ENCODE measurements at places on chromosomes 7 and 10.

DNA sequence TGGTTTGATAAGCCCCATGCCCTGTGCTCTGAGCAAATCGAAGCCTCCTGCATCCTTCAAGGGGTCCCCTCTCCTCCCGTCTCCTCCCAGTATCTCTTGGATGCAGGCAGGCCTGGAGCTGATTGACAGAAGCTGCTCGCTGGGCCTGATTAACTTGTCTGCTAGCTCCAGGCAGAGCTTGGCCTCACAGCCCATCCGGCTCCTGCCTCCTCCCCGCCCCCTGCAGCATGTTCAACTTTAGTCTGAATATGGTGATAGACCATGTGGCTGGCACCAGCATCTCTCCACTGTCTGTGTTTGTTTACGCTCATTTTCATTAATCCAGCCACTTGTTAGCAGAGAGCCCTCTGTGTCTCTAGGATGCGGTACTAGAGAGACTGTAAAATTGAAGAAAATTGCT lies 432.2 kb downstream of the DPP6 start:
- DNase-seq = no peak

DNA sequence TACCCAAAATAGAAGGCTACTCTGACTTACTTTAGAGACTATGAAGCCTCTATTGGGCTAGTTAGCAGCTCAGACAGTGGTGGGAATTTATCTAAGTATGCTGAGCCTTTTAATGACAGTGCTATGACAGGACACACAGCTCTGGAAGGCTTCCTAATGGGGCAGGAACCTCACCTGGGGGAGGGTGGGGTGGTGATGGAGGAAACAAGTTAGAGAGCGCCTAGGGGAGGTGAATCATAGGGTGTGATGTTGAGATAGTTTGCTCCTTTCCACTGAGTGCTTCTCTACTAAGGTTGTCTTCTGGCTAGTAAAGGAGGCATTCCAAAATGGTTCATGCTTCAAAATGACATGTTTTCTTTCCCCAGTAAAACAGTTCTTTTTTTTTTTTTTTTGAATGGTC lies 42.1 kb downstream of the PPP1R9A start:
- no peak for DNase-seq

DNA sequence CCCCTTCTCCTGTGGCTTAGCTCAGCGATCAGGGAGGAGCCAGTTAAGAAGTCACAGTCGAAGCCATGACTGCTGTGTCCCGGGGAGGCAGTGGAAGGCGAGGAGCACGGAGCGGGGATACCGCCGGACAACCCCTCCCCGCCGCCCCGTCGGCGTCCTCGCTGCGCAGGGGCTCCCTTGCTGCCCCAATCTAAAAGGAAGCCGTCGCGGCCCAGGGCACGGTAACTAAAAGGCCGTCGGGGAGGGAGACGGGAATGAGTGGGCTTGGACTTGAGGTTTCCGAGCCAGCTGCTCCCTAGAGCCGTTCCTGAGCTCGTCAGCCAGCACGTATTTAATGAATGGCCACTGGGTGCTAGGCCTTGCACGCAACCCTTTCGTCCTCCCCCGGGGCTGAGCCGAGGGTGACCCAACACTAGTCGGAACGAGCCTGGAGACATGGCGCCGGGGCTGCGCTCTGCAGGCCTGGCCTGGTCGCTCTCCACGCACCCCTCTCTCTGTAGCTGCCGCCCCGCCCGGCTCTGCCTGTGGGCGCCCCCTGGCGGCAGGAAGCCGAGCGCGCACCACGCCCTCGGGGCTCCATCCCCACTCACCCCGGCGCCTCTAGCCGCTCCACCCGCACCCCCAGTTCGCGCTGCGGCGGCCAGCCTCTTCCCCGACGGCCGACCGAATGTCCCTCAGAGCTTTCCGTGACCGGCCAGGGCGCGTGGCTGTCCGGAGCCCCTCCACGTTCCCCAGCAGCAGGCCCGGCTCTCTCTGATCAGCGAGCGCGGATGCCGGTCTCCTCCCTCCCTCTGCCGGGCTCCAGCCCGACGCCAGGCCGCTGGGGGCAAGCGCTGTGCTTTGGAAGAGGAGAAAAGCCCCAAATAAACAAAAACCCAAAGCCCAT lies 29.3 kb upstream of the KCNK18 start:
- DNase-seq = no peak

DNA sequence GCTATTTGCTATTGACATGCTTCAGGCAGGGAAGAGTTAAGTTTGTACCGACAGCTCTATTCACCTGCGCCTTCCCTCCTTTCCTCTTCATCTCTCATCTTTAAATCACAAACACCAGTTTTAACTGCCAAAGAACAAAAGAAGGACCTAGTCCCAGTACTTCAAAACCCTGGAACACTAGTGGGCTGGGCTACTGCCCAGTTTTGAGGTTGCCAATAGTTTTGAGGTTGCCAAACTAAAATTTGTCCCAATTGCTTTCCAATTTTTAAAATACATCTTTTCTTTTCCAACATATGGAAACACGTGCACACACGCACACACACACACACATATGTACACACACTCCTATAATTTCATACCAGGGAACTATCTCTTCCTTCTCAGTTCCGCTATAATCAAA lies 130.6 kb upstream of the SLC26A5 start:
- no peak for DNase-seq

DNA sequence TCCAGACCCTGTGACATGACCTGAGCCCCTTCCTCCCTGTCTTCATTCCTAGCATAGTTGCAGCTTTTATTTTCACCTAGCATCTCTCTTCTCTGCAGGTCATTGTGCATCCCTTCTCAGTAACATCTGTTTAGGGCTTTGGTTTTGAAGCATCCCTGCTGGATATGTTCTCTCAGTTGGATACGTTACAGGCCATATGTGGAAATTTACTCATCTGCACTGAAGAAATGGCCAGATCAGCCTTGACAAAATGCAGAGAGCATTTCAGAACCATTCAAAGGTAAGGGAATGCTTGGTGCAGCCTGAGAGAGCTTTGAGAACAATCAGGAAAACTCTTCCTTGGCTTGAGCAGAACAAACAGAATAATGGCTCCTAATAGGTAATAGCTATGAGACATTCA lies 647.0 kb downstream of the KCNMA1 start:
- no peak for DNase-seq

- DNase-seq = no peak
These were observed 46.7 kb downstream of the ZNF777 start for GRCh38 chr7:149414171-149414570.

GRCh38 chr10:88455831-88456230 lies 127.3 kb downstream of the RNLS start:
- DNase-seq = no peak

DNA sequence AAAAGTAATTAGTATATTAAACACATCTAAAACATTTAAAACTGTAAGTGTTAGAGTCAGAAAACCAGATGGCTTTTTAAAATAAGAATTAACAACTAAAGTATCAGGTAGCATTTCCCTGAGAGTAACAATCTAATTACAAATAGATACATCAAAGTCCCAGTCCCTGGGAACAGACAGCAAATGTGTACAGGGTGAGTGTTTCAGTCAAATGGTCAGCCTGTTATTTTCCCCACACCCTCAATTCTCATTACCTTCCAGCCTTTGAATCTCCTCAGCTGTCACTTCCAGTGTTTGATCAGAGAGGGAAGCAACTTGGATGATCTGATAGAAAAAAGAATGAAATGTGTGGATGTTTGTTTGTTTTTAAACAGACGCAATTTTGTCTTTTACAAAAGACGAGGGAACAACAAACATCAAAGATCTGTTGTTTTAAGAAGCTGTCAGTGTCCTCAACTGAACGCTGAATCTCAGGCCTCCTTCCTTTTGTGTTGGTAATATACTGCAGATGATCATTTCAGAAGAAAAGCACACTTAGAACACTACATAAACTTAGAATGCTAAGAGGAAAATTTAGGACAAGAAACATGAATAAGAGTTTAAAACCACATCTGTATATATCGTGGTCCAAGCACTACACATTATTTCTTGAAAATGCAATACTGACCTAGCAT lies 29.8 kb downstream of the CEP41 start:
- no peak for DNase-seq

GRCh38 chr7:17019106-17019505 lies 137.3 kb upstream of the AGR3 start:
- DNase-seq = no peak

- DNase-seq = no peak
These were observed 14.7 kb upstream of the ASB4 start for GRCh38 chr7:95471071-95471470.

DNA sequence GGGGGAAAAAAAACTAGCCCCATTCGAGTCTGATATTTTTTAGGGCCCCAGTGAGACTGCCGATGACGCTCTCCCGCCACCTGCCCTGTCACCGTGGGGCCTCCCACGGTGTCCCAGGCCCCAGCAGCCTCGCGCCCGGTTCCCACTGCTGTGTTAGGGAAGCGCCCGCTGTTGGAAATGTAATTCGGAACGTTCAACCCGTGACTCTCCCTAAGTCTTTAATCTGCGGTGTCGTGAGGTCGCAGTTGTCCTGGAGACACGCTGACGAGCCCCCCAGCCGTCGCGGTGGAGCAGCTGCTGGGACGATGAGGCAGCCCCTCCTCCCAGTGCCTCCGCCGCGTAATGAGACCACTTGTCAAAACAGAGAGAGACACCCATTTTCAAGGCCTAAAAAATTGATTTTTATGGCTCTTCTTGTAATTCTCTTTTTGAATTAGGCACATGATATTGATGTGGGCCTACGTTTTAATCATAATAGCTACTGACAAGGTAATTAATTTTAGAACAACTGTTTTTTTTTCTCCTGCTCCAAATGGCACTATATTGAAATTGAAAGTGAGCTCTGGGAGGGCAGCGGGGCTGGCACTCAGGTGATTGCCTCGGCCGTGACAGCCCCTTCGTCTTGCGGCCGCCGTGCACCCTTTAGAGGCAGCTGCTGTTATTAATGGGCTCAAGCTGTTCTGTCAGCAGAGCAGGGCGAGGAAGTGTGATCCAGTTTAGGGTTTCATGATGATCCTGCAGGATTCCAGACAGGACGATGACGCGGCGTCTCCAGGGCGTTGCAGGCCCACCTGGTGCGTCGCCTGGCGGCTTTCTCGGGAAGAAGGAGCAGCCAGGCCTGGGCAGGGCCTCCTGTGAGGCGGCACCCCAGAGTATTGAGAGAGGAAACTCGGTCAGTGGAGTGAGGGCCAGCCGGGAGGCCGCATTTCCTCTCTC lies 63.3 kb downstream of the NKX6-2 start:
- no peak for DNase-seq

DNA sequence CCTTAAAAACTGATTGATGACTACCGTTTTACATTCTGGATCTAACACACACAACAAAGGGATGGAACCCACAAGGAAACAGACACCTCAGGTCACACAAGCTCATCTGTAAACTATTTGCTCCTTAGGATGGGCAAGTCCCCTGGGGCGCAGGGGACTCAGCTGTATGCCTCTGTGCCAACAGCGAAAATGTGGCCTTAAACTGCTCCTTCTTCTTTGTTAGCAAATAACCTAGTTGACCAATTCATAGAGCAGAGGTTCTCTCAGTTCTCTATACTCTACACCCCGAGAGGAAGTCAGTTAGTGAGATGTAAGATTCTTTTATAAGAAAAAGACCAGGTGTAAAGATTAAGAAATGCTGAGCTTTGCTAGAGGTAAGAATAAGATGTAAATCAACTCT lies 181.9 kb upstream of the PRSS58 start:
- DNase-seq = no peak

- peak; percentile 59 for DNase-seq
These were observed 11.9 kb upstream of the OPTN start for GRCh38 chr10:13087986-13088618.

GRCh38 chr10:5544216-5544805 lies 19.6 kb downstream of the CALML3 start:
- DNase-seq = no peak
